Endodermal cell (in vitro differentiated cells): ENCODE measurements at places on chromosomes 2 and 18.

DNA sequence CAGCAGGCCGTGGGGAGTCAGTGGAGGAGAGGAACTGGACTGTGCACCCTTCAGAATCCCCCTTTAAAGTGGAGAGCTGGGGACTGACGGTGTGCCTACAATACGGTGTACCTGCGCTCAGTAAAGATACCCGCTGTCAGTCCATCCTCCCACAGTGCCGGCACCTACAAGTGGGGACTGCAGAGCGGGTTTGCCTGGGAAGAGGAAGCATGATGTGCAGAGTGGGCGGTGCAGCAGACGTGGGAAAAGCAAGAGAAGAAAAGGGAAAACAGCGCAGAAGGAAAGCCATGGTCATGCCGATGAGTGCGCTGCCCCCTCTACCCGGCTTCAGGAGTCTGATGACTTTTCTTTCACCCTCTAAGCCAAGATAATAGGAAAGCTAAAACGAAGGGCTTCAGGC is 148.0 kb downstream of the TPO start:
- DNase-seq = no peak

DNA sequence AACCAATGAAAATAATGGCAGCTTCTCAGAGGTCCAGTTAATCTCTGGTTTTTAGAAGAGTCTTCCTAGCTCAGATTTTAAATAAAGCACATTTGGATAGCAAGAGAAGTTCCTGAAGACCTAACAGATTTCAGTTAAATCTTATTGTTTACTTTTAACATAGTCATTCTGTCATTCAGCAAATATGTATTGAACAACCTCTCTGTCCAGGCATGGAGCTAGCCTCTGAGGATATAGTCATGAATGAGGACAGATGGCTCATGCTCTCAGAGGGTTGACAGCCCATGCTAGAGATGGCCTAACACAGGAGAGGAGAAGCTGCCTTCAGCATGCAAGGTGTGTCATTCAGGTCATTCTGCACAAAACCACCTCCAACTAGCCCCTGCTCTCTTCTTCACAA is 6.2 kb downstream of the CCBE1 start:
- no peak for DNase-seq

GRCh38 chr2:10668402-10669012 is 21.3 kb downstream of the NOL10 start:
- DNase-seq = no peak

DNA sequence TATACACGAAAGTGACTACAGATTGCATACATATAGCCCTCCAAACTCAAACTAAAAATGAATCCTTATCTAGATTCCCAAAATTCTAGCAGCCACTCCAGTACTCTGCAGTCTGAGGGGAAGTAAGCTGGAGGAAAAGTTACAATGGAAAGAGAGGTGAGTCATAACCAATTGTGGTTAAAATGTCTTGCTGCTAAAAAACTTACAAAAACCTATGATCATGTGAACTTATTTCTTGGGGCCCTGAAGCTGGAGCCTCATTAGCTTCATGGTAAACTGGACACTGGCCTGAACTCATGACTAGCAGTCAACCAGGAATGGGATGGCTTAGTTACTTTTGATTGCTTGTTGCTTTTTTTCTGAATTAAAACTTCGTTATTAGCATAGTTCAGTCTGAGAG is 175.9 kb downstream of the SLC4A3 start:
- no peak for DNase-seq

DNA sequence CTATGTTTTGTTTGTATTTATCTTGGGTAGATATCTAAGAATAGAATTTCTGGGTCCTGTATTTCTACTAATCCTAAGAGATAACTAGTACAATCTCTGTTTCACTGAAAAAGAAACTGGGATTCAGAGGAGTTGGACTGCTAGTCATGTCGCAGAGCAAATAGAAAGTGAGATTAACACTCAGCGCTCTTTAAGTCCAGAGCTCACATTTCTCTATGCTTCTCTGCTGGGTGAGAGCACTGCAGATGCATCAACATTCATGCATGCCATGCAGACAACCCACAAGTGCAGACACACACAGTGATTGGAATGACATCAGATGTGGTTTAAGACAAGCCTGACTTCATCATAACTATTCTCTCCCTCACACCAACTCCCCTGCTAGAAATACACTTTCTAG is 563.8 kb downstream of the TDRD15 start:
- no peak for DNase-seq

DNA sequence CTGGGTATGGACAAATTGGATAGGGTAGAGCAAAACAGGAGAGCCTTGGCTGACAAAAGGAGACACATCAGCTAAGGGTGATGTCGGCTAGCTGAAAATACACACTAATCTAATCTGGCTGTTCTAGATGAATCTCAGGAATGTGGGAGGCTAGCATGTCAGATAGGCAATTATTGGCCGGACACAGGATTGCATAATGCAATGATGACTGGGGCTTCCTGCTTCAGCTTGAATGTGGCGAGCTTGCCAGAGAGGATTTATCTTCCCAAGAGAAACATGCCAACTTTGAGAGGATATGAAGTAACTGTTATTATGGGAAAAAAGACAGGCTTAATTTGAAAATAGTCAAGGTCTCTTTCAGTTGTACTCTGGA is 102.4 kb downstream of the TRIB2 start:
- DNase-seq = no peak

DNA sequence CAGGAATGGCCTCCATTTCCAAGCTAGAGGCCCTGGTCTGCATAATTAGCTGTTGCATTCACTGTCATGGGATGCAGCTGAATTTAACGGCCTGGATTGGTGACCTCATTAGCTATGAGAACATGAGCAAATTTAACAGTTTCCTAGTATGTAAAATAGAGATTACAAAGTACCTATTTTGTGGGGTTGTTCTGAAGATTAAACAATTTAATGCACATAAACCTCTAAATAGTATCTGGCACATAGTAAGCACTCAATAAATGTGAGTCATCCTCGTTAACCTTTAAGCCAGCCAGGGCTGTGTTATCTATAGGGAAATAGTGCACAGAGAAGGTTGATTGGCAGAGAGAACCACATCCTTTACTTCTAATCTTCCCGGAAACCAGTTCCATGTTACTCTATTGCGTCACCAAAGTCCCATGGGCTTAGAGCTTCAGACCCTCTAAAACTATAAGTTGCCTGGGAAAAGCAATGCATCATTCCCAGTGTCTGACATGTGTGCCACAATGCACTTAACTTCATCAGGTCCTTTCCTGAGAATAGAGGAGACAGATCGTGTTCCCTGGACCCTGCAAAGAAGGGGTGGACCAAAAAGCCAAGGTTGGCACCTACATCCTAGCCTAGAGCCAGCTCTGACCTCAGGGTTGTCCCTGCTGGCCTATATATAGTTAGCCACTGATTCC is 196.5 kb downstream of the LNPK start:
- DNase-seq = no peak

DNA sequence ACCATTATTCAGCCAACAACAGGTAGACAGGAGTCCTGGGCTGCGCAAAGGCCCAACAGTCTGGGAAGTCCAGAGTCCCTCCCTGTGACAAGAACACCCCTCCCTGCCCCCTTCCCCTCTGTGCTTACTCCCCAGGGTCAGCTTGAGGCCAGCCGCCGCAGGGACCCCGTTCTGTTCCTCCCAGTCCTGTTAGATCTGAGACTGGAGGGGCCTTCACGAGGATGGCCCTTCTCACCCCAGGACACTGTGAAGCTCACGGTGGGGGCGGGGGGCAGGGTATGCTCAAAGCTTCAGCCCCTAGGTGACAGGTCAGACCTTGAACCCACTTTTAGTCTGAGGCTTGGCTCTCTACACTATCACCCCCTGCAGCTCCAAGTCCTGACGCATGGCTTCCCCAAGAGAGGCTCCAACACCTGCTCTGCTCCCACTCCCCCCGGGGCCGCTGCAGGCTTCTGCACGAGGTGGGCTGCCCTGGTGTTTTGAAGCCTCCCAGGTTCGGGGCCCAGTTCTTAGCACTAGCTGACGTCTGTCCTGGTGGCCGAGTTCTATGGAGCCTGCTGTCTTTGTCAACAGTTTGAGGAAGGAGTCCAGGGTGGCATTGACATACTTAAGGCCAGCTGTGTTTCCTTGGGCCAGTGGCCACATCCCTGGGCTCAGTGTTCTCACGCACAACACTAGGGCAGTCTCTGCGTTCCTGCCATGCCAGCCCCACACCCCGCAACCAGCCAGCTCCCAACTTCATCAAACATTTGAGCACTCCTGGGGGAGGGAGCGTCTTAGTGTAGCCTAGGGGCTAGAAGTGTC is 37.2 kb upstream of the HPCAL1 start:
- DNase-seq = peak; percentile 35

DNA sequence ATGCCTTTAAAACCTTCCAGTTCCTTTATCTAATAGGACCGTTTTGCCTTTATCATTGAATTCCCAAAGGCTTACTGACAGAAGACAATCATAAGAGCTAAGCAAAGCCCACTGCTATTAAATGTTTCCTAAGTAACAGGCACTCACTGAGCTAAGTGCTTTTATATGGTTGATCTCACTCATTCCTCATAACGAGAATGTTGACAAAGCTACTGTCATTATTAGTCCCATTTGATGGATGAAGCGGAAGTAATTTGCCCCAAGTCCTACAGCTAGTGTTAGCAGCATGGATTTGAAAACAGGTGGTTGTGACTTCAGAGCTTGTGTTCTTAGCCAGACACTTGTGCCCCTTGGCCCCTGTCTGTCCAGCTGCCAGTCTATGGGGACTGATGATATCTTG is 134.8 kb upstream of the SERPINE2 start:
- DNase-seq = no peak

DNA sequence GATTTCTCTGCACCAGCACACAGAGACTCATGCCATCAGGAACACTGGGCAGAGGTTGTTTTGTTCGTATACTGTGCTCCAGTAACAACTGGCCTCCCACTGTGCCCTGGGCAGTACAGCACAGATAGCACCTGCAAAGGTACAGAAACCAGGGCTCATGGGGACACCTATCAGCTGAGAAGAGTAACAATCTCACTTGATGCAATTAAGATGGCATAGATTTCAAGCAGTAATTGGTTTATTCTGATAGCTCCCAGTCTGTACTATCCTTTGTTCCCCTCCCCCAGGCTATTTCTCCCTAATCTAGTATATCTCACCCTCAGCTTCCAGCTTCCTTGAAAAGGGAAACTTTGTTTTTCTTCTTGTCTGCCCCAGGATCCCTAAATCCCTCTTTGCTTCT is 343.9 kb upstream of the MMADHC start:
- peak; percentile 63 for DNase-seq

DNA sequence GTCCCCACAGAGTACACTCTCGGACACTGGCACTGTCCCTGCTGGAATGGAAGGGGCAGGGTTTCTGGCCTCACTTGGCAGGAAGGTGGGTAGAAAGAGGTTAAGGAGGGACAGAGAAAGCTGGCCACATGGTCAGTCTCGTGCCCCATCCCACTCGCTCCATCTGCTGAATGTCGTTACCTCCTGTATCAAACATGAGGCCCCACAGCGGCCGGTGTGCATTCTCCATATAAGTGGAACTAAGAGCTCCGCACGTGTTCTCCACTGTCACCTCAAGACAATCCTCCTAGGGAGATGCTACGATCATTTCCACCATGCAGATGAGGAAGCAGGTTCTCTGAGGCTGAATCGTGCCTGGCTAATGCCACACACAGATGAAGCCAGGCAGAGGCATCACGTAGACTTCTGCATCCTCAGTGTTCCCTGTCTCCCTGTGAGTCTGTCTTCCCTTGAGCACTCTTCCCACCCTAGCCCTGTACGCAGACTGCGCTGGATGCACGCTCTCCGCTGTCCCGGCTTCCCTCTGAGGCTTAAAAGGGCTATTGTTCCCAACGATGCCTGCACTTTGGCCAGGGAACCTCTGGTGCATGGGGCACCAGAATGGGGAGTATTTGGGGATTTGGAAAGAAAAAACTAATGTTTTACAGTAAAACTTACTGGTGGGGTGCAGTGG is 35.1 kb downstream of the MAL start:
- DNase-seq = peak; percentile 31

GRCh38 chr2:23532391-23533337 is 147.7 kb downstream of the KLHL29 start:
- no peak for DNase-seq

DNA sequence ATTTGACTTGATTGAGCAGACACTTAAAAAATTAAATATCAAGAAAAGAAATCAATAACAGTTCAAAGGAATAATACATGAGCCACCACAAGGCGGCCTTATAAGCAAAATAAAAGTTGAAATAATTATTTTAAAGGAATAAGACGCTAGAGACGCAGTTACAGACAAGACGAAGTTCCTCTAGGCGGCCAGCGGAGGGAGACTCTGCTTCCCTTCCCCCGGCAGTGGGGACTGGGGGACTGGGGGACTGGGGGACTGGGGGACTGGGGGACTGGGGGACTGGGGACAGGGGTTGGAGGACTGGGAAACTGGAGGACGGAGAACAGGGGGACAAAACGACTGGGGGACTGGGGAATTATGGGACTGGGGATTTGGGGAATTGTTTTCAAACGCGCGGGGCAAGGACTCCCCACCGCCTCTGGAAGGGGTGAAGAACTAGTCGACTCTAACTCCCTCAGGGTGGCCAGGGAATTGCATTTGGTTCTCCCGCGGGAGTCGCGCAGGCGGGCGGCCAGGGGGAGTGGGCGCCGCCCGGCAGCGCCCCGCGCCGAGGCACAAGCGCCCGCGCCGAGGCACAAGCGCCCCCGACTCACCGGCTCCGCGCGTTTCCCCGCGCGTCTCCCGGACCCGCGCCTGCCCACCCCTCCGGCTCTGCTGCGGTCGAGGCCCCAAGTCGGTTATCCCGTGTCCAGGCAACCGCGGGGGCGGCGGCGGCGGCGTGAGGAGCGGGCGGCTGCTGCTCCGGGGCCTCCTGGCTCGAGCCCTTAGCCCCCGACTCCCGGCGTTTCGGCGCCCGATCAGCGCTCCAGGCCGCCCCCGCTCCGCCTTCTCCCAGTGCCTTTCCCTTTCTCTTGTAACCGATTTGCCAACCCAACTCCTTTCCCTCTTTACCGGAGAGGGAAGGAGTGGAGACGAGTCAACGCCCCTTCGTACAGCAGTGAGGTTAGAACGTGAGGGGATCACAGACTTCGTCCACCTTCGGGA is at the start of gene CCDC178:
Gene CCDC178, minus strand, starts transcription at position 662 of the 984 bp plus-strand sequence. CDS start 28,633 bp downstream, outside the sequence.
- DNase-seq = peak; percentile 89

DNA sequence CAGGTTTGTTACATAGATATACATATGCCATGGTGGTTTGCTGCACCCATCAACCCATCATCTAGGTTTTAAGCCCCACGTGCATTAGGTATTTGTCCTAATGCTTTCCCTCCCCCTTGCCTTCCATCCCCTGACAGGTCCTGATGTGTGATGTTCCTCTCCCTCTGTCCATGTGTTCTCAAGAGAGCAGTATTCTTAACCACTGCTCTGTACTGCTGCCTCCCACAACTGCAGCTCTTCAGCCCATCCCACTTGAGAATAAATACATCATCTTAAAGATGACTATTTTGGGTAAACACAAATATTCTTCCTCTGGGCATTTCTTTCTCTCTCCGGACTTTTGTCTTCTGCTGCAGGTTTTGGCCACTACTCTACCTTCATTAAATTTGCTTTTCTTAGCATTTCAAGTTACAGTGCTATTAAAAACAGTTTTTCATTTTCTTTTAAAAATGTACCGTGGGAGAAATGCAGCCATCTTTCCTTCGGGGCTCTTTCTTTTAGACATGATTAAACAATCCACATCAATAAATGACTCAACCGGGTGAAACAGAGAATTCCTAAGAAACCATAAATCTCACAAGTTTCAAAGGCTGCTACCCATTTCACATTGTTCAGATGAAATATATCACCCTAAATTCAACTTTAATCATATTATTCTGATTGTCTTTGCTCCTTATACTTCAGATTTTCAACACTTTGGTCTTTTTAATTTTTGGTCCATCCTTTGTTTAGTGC is 323.4 kb downstream of the GALNT13 start:
- DNase-seq = no peak
